Activated naive CD4-positive, alpha-beta T cell treated with anti-CD3 and anti-CD28 coated beads, Interleukin-2, amount 50 U/mL, for 72 hours (primary cell): ENCODE measurements at places on chromosomes 2 and 18. TPM values are rescaled to one million over a fixed set of nuclear protein-coding genes. Genes with fewer than 3 reads are reported as not detected.

QPCT gene
- not detected for total RNA-seq

DLX1 gene
- total RNA-seq, result not detected

C1QL2 gene
- not detected for total RNA-seq

ZEB2 gene
- total RNA-seq, result 4.1 TPM

HOXD4 gene
- total RNA-seq, result not detected

TUBB8B gene
- total RNA-seq, result not detected

CLEC4F gene
- not detected for total RNA-seq

CARF gene
- 8.5 TPM for total RNA-seq

- no peak for DNase-seq
Observed at GRCh38 chr2:41722668-41723369, 325.0 kb upstream of the PKDCC start.

DNA sequence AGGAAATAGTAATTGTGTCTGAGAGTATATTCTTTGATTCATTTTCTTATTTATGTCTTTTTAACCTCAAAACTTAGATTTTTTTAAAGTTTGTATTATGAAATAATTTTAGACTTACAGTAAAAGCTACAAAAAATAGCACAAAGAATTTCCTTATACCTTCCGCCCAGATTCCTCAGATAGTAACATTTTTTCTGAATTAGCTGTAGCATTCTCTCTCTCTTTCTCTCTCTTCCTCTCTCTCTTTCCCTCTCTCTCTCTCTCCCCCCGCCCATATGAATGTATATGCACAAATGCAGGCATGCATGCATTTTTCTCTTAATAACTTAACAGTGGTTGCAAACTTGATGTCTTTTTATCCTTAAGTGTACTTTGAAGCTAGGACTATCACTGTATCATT lies 361.1 kb upstream of the NRP2 start:
- no peak for DNase-seq

GRCh38 chr2:48733067-48733503 lies 22.4 kb downstream of the LHCGR start:
- no peak for DNase-seq

DNA sequence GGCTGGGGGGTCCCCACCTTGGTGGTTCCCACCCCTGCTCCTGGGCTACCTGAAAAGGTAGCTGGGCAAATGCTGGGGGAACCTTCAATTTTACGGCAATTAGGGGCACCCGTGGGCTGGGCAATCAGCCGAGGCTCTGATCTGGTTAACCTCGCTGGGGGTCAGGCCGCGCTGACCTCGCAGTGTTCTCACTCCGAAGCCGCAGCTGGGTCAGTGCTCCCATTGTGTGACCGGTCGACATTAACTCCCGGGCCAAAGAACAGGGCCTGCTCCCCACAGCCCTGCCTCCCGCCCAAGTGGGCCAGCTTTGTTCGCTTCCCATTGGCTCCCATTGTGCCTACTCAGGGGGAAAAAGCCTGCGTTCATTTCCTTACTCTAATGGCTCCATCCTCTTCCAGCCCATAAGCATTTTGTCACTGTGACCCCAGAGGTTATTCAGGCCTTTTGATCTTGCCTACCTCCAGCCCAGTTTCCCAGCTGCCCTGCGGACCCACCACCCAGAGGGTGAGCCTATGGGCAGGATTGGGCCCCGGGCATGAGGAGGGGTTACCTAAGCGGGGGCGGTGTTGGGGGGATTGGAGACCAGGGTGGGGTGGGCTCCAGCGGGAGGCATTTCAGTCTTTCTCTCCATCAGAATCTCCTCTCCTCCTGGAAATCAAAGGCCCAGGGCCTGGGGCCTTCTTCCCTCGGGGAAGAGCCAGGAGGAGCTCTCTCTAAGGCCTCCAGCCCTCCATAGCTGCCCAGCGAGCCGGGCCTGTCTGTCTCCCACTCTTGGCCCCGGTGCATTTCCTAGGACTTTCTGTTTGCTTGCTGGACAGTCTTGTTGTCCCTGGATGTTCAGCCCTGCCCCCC lies 90.1 kb downstream of the MYCN start:
- DNase-seq, result no peak

- DNase-seq, result no peak
Observed at GRCh38 chr2:162749456-162749855, 89.1 kb downstream of the KCNH7 start.

GRCh38 chr2:234406085-234406484 lies 90.8 kb downstream of the ARL4C start:
- DNase-seq, result no peak

- DNase-seq, result no peak
Observed at GRCh38 chr2:142058149-142058548, 72.7 kb downstream of the LRP1B start.

GRCh38 chr2:28955467-28955866 lies 25.6 kb upstream of the TOGARAM2 start:
- DNase-seq, result no peak

DNA sequence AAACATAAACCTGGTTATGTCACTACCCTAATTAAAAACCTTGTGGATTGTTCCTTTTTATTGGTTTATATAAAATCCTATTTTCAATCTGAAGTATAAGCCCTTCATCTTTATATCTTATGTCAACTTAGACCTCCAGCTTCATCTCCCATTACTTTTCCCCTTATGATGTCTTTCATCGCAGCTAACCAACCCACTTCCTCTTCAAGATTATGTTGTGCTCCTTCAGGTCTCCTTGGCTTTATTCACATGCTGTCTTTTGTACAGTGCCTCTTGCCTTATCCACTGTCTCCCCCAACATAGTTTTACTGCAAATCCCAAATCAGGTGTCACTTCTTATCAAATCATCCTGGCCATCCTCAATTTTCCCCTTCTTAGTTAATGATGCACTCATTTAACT lies 25.9 kb downstream of the MBD5 start:
- DNase-seq, result no peak

GRCh38 chr2:120422465-120423160 lies 76.7 kb downstream of the INHBB start:
- no peak for DNase-seq

- DNase-seq, result no peak
Observed at GRCh38 chr2:21730141-21730540, 606.4 kb downstream of the TDRD15 start.

DNA sequence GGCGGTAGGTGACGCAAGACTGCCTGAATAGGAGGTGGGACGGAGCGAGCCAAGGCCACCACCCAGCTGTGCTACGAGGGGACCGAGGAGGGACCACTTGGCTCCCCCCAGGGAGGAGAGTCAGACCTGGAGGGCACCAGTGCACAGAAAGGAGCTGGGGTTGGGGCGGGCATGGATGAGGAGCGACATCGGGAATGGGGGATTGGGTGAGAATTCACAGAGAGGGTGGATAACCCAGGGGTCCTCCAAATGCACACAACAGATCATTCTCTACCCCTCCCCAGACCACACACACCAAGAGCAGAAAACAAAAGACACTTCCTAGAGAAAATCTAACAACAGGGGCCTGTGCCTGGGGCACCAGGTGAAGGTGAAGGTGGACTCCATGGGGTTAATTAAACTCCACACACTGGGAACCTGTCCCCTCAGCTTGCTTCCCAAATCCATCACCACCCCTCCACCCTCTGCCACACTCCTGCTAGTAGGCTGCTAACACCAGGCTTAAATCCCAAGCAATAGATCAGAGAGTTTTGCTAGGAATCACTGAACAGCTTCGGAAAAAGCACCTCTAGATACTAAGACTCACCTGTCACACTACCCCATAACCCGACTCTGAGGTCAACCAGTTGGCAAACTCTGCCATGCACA lies 274.6 kb downstream of the EIPR1 start:
- DNase-seq, result no peak

GRCh38 chr2:136764452-136765255 lies 691 bp upstream of the THSD7B start:
- DNase-seq, result peak; percentile 3

GRCh38 chr2:158567208-158567607 lies 110.5 kb downstream of the PKP4 start:
- DNase-seq, result no peak

DNA sequence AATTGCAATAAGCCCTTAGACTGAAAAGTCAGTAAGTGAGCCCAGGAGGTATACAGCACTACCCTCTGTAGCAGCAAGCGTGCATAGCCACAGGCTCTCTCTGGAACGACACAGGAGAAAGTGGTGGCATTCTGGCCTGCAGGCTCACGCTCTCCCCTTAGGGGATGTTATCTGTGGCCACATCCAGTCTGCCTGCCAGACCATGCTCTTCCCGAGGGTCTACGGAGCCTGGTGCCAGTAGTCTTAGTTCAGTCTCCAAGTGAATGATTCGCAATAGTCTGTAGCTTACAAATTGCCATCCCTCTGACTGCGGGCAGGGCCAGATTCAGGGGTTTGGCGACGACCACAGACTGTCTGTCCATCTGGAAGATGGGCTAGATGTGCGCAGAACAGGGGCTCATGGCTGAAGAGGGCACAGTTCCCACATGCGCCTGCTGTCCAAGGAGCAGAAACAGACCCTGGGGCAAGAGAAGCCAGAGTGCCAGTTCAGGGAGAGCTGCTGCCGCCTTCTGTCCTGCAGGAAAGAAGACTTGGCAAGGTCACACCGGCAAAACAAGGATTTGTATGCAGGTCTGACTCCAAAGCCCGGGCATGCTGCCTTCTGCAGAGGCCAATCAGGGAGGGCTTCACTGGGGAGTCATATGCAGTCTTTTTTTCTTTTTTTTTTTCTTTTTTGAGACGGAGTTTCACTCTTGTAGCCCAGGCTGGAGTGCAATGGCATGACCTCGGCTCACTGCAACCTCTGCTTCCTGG lies 3.5 kb upstream of the KLF11 start:
- no peak for DNase-seq
